ENCODE measurements at places on chromosomes 5 and 9.

DNA sequence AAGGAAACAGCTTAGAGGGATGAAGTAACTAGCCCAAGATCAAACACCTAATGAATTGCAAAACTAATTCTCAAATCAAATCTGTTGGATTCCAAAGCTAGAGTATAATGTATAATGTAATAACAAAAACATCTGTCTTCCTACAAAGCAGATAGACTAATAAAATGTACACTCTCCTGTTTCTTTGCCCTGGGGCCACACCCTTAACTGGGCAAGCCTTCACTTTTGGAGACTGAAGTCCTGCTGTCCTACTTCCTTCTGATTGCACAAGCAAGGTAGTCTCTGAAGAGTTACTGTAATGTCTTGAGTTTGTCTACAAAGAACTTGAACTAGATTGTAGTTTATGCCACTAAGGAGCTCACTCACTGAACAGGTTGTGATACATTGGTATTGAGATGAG is 2.5 kb downstream of the TTC1 start:
- no peak for DNase-seq

DNA sequence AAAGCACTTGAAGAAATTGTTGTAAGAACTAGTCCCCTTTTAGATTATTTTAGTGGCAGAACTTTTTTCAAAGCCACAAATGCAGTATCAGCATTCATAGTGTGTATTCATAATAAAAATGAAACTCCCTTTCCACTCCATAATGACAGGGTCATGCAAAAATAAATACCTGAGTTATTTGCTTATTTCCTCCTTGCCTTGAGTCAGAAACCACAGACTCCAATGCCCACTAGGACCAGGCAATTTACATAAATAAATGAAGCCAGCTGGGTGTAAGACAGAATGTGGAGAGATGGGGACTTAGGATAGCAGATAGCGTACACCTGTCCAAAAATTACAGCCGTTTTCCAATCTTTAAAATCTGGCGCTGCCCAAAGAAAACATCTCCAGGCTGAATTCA is 417.8 kb downstream of the TMEM161B start:
- no peak for DNase-seq

DNA sequence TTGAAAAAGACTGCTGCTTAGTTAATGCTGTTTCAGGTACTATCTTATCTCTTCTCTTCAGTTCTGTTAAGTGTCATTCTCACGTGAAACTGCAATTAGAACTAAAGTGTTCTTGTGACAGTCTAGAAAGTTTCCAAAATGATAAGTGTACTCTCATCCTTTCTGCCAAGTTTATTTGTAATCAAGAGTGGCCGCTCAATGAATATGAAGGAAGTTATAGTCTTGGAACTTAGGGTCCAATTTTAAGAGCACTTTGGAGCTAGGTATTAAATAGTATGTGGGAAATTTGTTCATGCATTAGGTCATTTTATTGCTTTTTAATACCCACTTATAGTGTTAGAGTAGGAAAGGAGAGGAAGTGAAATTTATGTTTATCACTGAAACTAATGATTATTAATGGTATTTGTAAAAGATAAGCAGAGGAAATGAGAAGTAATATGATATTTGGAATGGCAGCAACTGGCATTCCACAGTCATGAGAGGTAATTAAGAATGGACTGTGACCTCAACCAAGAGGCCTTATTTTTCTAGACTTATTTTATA is 20.4 kb downstream of the XRCC4 start:
- DNase-seq, result no peak

GRCh38 chr5:68225188-68225910 is 9.8 kb downstream of the PIK3R1 start:
- DNase-seq, result peak; percentile 52

GRCh38 chr9:83992407-83992806 is 11.8 kb downstream of the RMI1 start:
- no peak for DNase-seq

GRCh38 chr5:6362846-6363245 is 15.5 kb downstream of the MED10 start:
- no peak for DNase-seq

DNA sequence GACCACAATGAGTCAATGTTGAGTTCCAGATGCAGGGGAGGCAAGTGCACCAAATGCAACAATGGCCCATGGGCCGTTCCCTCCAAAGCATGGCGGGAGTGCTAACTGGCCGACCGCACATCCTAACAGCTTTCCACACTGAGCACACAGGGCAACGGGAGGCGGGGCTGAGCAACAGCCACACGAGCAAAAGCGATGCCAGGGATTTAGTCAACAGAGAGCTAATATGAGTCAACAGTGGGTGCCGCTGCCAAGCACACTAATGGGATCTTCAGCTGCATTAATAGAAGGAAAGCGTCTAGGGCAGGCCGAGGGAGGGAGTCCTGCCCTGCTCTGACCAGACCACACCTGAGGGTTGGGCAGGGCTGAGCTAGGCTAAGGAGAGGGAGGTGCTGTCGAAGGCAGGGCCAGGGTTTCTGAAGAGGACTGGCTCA is 4.6 kb downstream of the EPB41L4B start:
- DNase-seq, result no peak

GRCh38 chr5:87400305-87400899 is 12.3 kb downstream of the CCNH start:
- DNase-seq, result peak; percentile 38

DNA sequence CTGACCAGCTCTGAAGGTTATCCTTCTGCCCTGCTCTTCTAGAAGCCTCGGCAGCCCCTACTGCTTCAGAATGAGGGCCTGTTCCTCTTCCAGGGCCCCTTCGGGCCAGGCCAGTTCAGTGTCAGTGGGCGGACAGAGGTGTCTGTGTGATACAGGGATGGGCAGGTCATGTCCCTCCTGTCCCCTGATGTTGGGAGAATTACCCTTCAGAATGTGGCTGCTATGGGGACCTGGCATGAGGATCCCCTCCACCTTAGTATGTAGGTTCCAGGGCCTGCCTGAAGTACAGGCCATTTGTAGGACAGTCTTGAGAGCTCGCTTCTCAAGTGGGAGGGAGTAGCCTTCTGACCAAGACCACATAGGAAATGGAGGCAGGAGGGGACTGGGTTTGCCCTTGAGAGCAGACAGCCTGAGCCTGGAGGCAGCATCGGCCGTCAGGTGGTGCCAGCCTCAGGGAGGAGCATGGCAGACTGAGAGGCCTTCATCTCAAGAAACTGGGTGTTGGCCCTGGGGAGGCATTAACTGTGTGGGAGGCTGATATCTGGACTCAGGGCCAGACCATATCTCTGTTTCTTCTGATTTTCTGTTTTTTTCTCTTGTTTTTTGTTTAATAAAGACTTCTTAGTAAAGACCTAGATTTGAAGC is 32.0 kb downstream of the ANGPTL2 start:
- DNase-seq, result no peak

DNA sequence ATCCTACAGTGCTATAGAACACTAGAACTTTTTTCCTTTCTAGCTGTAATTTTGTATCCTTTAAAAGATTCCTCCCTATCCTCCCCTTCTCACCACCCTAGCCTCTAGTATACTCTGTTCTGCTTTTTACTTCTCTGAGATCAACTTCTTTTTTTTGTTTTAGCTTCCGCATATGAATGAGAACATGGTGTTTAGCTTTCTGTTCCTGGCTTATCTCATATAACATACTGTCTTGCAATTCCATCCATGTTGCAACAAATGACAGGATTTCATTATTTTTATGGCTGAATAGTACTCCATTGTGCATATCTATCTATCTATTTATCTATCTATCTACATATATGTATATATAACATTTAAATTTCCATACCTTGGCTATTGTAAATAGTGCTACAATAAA is 126.0 kb upstream of the MAN2A1 start:
- DNase-seq, result no peak

GRCh38 chr5:136232316-136232715 is 39.4 kb upstream of the SMIM32 start:
- DNase-seq, result no peak
